WERI-Rb-1 (cell line): ENCODE measurements at places on chromosomes 12 and 14.
A peak's percentile ranks its signal among the peaks of the same experiment; 100 is the strongest.

DNA sequence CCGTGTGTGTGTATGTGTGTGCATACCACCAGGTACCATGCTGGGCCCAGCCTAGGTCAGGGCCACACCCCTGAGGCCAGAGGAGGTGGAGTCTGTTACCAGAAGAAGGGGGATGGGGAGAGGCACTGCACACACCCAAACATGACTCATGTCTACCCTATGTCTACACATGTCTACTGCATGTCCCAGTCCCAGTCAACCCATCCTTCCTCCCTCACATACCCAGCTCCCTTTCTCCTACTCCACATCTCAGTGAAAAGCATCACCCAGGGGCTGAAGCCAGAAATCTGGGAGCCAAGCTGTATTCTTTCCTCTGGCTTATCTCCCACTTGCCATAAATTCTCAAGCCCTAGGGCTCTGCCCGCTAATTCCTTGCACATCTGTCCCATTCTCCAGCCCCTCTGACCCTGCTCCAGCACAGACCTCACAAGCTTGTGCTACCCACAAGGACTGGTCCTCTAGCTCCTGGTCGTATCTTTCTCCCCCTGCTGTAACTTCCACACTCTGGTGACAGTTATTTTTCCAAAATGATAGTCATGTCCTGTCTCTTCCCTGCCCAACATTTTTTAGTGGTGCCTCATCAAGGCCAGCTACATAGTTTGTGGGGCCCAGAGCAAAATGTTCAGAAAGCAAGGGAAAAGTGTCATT is 18.0 kb upstream of the APPL2 start:
- peak; percentile 14 for DNase-seq

DNA sequence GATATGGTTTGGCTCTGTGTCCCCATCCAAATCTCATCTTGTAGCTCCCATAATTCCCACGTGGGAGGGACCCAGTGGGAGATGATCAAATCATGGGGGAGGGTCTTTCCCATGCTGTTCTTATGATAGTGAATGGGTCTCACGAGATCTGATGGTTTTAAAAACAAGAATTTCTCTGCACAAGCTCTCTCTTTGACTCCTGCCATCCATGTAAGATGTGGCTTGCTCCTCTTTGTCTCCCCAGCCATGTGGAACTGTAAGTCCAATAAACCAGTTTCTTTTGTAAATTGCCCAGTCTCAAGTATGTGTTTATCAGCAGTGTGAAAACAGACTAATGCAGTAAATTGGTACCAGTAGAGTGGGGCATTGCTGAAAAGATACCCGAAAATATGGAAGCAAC is 146.2 kb downstream of the DPF3 start:
- DNase-seq, result no peak

DNA sequence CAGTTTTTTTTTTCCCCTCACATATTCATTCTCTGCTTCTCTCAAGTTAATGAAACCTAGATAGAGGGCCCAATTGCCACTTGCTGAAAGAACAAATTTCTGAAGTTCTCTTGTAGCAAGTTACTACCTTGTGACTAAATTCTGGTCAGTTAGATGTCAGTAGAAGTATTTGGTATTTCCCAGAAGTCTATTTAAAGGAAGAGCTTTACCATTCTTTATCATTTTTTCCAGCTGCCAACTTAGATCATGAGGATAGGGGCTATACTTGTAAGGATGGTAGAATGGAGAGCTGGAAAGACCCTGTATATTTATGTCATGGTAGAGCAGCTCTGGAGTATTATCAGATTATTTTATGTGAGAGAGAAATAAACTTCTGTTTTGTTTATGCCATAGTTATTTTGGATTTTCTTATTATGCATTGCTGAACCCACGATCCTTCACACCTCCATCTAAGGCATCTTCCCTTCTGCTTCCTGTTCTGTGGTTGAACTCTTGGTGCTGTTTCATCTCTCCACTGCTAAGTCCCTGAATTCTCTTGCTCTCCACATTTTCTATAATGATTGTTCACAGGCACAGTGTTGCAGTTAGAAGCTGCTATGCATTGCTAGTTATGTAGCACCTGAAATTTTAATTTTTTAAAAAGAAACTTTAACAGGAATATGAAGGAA is 25.9 kb downstream of the FUT8 start:
- DNase-seq, result no peak

DNA sequence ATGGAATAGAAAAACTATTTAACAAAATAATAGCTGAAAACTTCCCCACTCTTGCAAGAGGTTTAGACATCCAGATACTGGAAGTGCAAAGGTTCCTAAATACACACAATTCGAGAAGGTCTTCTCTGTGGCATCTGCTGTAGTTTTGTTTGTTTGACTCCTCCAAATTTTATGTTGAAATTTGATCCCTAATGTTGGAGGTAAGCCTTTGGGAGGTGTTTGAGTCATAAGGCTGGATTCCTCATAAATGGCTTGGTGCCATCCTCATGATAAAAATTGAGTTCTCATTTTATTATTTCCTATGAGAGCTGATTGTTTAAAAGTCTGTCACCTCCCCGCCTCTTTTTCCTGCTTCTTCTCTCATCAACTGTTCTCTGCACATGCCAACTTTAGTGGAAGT is 182.7 kb downstream of the MYRFL start:
- DNase-seq, result no peak

DNA sequence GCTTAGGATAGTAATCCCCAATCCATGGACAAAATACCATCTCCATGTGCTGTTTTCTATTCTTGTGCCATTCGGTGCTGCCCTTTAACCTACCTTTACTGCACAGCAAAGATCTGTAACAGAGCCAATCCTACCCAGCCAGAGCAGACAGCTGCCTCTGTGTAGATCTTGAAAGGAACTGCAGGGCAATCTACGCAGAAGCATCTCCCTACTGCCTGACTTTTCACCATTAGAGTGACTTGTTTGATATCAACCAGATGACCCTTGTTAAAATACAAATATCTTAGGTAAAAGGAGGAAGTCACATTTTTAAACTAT is 33.9 kb upstream of the PPM1A start:
- DNase-seq, result no peak

- peak; percentile 75 for DNase-seq
Measured at GRCh38 chr12:117874842-117875434, 93.9 kb downstream of the KSR2 start.

- peak; percentile 3 for DNase-seq
Measured at GRCh38 chr12:132388379-132389015, 59.1 kb upstream of the GALNT9 start.

GRCh38 chr14:63764620-63765139 is 36.8 kb upstream of the SGPP1 start:
- DNase-seq, result no peak

GRCh38 chr14:99420711-99421110 is 59.9 kb downstream of the SETD3 start:
- no peak for DNase-seq

- DNase-seq, result no peak
Measured at GRCh38 chr14:89493877-89494634, 77.0 kb upstream of the FOXN3 start.

GRCh38 chr12:4287325-4288211 is 14.0 kb downstream of the CCND2 start:
- no peak for DNase-seq

GRCh38 chr12:69896653-69897381 is 71.8 kb downstream of the MYRFL start:
- no peak for DNase-seq

GRCh38 chr14:23186913-23187654 is 3.6 kb upstream of the SLC7A8 start:
- DNase-seq, result peak; percentile 30

GRCh38 chr12:123550700-123551099 is 17.2 kb upstream of the RILPL1 start:
- DNase-seq, result no peak

DNA sequence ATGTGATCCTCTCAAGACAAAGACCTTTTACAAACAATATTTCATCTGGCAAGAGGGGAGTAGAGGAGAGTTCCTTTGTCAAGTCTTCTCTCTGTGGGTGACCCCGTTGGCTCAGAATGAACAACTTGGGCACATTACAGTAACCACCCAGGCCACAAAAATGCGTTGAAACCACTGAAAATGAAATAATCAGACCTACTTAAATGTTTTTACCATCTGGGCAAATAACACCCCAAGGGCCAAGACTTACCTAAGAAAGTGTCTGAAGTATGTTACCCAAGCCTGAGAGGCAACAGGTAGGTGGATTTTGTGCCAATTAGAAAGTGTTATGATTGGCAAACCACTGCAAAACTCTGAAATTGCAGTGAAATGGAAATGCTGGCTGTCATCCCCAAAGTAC is 1.3 kb downstream of the TC2N start:
- DNase-seq, result no peak

DNA sequence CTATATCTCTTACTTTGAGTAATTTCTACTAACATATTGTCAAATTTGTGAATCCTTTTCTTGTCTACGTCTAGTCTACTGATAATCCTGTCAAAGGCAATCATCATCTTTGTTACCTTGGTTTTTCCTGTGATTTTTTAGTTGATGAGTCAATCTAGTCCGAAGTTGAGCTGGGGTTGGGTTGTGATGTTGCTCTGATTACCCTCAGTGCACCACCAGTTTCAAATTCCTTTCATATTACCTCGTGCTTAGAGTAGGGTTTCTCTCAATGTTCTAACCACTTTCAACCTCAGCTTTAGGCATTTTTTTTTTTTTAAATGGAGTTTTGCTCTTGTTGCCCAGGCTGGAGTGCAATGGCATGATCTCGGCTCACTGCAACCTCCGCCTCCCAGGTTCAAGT is 186.8 kb downstream of the BTG1 start:
- DNase-seq, result no peak

GRCh38 chr14:33350366-33350990 is 411.8 kb downstream of the NPAS3 start:
- DNase-seq, result no peak

- no peak for DNase-seq
Measured at GRCh38 chr12:12156116-12156515, 85.4 kb downstream of the BCL2L14 start.

DNA sequence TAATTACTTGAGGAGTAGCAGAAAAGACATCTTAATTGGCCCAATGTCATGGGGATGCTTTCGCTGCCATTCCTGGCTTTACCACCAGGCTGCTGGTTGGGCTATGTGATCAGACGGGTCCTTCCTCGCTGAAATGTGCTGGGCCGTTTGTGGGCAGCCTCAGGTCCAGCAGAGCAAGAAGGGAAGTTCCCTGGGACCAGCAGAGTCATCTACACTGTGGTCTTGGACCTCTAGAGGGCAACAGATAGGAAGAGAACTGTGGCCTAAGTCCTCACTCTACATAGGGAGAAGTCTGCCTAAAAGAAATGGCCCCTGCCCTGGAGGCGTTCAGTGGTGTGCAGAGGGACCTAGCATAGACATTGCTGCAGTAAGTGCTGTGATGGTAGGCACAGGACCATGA is 10.9 kb downstream of the EVL start:
- peak; percentile 22 for DNase-seq

DNA sequence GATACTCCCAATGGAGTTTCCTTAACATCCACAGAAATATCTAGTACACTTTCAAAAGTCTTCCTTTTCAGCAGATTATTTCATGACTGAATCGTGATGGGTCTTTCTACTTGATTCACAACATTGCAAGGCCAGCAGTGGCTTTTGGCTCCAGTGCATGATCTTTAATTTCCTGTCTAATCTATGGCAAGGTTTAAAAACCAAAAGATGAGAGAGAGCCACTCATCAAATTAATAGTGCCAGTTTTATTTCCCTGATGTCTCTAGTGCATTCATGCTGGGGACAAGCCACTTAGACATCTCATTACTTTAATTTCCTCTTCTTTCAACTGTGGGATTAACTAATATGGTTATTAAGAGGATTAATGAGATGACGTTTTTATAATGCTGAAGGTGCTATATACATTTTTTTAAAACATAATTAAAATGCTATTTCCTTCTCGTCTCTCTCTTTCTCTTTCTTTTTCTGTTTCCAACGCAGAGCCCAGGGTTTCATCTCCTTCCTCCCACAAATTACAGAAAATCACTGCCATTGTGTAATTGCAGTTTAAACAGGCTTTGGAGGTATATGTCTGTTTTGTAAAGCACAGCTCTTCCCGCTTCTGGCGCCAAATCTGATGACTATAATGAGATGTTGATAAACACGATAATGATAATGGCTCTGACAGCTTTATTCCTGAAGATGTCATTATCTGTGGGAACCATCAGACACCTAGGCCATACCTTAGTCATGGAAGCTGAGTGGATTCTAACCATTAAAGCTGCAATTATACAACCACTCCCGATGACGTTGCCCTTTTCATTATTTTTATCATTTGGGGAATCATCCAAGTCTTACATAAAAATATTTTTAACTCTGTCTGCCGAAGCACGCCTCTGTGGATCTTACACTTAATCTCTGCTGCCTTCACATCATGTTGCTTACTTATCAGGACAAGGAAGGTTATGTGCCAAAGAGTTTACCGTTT is 103.1 kb upstream of the PPM1H start:
- DNase-seq, result no peak
